ENCODE measurements at places on chromosomes 6 and 20.

DNA sequence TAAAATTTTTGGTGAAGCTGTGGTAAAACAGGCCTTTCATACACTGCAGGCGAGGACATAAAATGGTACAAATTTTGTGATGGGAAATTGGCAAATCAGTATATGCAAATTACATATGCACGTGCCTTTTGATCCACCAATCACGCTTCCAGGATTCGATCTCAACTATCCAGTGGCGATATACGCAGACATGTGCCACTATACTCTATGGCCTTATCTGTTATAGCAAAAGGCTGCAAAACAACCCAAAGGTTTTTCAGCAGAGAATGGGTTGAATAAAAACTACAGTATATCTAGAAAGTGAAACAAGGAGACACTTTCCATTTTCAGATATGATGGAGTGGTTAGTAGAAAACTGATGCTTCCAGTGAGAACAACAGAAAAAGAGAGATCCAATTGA, 41.9 kb upstream of the ERVFRD-1 start:
- no peak for DNase-seq

DNA sequence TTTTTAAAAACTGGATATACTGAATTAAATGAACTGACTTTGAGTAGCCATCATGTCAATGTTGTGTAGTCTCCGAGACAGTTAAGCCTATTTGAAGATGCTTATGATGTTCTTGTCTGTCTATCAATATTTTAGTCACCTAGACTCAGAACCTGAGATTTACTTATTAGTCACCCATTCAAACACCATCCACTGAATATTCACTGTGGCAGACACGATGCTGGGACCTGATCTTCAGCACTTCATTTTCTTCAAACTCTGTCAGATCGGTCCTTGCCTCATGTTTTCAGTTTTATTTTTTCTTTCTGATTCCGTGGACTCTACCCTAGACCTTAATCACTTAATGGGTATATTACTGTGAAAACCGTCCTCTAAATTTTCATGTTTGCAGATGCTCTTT, 123.7 kb upstream of the MCHR2 start:
- no peak for DNase-seq

DNA sequence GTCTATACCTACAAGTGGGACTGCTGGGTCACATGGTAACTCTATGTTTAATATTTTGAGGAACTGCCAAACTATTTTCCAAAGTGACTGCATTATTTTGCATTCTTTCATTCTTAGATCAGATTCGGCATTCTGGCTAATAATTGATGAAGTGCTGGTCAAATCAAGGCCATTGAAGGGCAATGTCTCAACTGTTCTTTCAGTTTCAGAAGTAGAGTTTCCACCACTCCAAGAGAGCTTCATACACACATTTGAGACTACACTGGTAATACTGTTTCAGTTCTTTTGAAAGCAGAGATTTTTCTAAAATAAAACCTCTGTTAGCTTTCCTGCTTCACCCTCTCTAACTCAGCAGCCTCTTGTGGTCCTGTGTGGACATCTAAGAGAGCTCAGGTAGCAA, 154.5 kb downstream of the CFAP61 start:
- DNase-seq: no peak

DNA sequence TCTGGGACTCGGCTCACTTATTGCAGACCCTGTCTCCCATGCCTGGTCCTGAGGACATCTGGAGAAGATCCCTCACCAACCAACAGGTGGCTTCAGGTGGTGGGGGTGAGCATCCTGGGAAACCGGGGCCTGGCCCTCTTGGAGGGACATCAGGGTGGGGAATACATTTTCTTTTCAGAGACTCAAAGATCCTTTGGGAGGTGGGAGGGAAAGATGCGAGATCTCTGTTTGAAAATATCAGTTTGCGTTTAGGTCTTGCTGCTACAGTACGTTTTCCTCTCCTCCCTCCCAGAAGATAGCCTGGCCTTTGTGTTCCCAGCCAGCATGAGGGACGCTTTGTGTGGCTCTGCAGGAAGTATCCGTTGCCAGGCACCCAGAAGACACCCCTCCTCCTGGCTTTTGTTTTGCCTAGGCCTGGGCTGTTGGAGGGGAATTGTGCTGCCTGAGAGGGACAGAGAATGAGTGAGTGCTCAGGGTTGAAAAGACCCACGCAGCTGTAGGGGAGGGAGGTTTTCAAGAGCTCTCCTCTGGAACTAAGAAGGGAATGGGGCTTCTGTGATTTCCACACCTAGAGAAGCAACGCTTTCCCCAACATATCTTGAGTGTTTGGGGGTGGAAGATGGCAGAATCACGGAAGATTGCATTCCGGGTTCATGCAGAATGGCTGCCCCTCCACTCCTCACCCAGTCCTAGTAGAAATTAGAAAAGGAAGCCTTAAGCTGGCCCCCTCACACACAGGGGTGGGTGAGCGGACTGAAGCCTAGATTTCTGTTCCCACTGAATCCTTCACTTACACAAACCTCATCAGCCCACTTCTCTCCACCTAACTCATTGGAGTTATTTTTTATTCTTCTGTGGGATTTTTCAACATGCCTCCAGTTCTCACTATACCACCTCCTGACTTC, 22.0 kb upstream of the SLC2A12 start:
- no peak for DNase-seq

- DNase-seq: no peak
Observed at GRCh38 chr6:160789263-160790027, 87.4 kb downstream of the PLG start.

GRCh38 chr6:37170273-37171200, 585 bp downstream of the PIM1 start:
- DNase-seq: no peak

DNA sequence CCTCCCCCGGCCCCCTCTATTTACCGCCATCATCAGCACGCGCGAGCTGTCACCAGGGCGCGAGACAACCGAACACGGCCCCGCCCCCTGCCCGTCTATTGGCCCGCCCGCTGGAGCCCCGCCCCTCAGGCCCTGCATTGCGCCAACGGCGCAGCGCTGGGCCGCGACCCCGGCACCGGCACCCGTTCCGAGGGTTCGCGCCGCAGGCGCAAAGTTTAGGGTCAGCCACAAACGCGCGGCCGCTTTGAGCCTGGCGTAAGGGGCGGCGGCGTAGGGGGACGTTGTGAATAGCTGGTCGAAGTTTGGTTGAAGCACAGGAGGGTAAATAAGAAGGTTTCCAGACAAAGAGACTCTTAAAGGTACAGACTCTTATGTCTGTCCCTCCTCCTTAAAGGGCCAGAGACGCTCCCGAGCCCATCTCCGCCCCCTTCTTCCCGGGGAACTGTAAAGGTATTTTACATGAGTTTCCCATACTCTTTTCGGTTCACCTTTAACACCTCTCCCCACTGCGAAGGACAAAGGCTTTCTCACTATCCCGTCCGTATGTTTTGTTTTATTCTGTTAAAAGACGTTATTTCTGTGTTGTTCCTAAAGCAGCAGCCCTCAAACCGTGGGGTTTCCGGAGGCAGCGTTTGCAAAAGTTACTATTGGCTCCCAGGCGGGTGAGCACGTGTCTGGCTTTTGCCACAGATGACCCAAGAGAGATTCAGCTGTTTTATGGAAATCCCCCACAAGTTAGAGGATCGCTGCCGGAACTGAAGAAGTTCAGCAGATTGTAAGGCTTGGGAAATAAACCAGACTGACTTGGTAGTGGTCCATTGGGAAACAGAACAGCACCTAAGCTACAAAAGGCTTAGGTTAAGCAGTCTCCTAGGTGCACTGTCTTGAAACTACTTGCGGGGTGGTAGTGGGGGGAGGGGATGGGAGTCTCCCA, at the start of gene USP49:
USP49 (minus strand) TSS at position 76 of the 934 bp plus-strand sequence. CDS start 88,392 bp downstream, outside the sequence.
- DNase-seq: peak; percentile 47

DNA sequence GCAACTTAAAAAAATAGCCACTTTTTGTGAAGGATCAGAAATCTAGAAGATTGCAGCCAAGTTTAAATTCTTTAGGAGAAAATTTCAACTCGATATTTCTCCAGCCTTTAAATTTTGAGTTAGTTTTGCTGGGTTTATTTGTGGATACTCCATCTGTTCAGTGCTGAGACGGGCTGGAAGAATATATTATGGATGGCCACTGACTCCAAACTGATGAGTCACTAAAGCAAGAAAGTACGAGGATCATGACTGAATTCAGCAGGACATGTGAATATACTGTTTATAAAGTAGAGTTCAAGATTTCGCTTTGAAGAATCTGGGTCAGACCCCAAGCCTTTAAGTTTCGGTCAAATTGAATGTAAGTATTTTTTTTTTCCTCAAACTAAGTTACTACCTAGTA, 199.5 kb downstream of the ADGRB3 start:
- no peak for DNase-seq

- no peak for DNase-seq
Observed at GRCh38 chr6:170439366-170440361, 113.4 kb downstream of the PSMB1 start.

GRCh38 chr6:15966000-15966520, 162.8 kb upstream of the MYLIP start:
- DNase-seq: no peak
